ENCODE measurements at places on chromosomes 11 and 22.

DNA sequence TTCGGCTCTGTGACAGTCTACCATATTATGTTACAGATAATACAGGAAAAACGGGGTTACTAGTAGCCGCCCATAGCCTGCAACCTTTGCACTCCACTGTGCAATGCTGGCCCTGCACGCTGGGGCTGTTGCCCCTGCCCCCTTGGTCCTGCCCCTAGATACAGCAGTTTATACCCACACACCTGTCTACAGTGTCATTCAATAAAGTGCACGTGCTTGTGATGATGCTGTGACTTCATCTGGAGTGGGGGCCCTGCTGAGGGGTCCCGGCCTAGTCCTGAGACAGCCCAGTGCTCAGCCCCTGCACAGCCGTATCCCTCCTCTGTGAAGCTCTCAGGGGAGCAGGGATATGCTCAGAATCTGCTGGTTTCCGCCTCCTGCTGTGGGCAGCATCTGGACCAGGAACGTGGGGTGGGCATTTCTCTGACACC lies 1.2 kb downstream of the IFITM1 start:
- DNase-seq, result no peak

GRCh38 chr22:29030618-29031226 lies 30.9 kb downstream of the C22orf31 start:
- DNase-seq, result no peak

DNA sequence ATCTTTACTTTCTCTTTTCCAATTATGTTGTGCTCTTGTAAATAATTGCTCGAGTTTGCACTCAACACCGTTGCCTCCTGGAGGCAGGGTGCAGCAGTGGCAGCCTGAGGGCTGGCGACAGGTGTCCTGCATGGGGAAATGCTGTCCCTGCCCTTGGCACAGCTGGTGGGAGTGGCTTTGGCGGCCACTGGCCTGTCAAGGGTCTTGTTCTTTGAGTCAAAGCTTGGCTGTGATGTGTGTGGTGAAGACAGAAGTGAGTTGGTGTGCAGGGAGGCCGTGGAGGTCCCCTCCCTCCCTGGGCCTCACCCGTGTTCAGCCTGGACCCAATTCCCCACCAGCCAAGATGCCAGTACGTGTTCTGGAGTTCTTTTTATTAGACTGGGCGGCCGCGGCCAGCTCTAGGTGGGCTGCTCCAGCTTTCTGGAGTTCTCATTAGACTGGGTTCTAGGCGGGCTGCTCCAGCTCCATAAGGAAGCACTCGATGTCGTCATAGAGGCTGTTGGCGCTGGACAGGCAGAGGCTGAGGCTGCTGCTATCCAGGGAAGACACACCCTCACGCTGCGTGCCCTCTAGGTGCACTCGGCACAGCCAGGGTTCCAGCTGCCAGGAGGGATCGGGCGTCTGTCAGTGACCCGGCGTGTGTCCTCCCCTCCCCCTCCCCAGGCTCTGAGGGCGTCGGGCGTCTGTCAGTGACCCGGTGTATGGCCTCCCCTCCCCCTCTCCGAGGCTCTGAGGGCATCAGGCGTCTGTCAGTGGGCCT lies 3.4 kb downstream of the IRF7 start:
- peak; percentile 34 for DNase-seq

GRCh38 chr11:132035766-132036165 lies 665.4 kb downstream of the NTM start:
- DNase-seq, result no peak

DNA sequence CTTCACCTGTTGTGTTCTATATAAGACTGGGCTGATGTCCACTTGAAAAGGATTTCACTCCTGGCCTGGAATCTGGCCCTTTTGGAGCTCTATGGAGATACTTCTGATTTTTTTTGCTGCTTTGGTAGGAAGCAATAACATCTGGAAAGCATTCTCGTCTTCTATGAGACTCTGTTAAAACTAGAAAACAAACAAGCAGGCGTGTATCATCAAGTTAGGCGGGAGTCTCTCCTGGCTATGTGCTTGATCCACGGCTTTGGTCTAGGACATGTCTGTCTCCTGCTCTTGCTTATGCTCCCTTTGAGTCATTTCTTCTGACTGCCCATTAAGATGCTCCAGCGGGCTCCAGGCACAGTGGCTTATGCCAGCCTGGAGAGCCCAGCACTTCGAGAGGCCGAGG lies 121.4 kb upstream of the TTC12 start:
- no peak for DNase-seq

- DNase-seq, result no peak
Measured at GRCh38 chr11:40187295-40187694, 1272.2 kb downstream of the LRRC4C start.

DNA sequence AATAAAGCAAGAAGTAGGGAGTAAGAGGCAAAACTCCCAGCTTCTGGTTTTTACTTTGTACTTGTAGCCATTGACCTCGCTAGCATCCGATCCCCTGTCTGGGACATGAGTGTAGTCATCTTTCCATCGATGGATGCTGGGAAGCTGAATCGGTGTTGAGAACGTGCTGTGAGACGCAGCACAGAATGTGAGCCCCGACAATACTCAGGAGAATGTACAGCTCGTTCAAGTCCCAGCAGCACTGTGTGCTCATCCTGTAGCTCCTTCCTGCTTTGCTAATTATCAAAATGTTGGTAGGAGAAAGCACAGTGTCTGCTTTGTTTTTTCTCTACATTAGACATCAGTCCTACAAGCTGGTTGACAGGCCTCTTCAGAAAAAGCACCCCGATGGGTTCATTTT lies 56.6 kb downstream of the JAM3 start:
- no peak for DNase-seq

- no peak for DNase-seq
Measured at GRCh38 chr11:113684496-113684895, 21.6 kb downstream of the TMPRSS5 start.

- no peak for DNase-seq
Measured at GRCh38 chr11:19627566-19627965, 85.1 kb upstream of the NAV2 start.

GRCh38 chr11:46380340-46381047 lies 975 bp upstream of the MDK start:
- DNase-seq, result no peak

DNA sequence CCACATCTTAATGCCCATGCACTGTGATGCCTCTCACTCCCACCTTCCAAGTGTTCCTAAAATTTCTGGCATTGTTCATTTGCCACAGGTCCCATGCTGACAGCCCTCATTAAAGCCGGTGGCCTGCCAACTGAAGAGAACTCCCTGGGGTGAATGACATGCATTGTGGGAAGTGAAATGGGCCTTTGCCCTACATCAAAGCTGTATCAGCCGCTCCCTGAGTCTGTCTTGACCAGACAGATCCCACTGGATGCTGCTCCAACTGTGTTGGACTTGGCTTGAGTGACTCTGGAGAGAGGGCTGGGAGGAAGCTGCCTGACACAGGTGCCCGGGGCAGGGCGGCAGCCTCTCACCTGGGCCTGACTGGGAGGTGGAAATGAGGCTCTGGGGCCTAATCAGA lies 8.8 kb upstream of the SEC14L4 start:
- no peak for DNase-seq

DNA sequence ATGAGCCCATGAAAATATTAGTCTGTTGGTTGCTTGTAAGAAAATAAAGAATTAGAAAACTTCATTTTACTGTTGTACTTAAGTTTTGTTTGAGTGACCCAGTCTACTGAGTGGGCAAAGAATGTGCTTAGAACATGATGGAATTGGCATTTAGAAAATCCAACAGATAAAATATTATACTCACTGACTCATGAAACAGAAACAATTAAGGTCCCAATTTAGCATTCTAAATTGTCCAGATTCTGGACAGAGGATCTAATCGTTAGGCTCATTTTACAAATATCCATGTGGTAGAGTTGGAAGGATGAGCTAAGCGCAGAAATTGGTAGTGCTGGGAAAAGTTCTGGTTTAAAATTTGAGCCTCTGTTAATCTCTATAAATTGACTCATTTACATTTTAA lies 45.4 kb downstream of the METTL15 start:
- no peak for DNase-seq

- DNase-seq, result peak; percentile 33
Measured at GRCh38 chr11:10653946-10654810, 39.4 kb downstream of the IRAG1 start.

- DNase-seq, result no peak
Measured at GRCh38 chr11:33879375-33879774, 12.5 kb downstream of the LMO2 start.

DNA sequence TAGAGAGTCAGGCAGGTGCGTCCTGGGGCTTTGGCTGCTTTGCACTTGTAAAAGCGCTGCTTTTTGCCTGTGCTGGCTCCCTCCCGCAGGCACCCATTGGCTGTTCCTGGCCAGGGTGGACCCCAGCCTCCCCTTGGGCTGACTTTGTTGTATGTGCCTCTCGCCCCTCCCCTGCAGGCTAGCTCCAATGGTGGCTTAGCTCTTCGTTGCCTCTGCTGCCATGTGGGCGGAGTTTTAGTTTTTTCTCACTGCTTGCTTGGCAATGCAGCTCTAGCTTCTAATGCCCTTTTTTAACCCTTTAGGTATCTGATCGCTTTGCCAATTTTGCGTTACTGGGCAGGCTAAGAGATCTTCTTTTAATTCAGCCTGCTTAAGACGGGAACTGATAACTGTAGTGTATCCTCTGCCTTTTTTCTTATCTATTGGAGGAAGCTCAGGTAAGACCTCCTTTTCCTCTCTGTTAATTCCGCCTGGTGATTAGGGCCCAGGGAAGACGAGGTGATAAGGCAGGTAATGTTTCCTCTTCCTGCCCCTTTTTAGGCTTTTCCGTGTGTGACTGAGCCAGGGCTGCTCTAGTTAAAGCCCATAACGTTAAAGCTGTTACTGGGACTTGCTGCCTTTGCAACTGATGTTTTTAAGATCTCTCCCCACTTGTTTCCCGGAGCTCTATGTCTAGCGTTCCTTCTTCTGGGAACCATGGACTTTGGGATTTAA lies 11.7 kb upstream of the GLYATL1 start:
- no peak for DNase-seq

DNA sequence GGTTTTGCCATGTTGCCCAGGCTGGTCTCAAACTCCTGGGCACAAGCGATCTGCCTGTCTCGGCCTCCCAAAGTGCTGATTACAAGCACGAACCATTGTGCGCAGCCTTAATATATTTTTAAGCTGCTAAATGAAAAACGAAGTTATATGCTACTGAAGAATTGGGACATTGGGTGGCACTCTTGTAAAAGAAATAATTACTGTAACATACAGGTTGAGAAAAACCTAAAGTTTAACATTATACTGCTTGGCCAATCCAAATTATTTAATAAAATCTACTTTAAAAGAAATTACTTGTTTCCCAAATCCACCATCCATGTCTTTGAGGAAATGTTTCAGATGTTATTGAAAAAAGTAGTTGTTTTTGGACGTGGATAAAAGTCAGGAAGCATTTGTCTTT lies 37.9 kb upstream of the ARHGAP32 start:
- DNase-seq, result no peak

DNA sequence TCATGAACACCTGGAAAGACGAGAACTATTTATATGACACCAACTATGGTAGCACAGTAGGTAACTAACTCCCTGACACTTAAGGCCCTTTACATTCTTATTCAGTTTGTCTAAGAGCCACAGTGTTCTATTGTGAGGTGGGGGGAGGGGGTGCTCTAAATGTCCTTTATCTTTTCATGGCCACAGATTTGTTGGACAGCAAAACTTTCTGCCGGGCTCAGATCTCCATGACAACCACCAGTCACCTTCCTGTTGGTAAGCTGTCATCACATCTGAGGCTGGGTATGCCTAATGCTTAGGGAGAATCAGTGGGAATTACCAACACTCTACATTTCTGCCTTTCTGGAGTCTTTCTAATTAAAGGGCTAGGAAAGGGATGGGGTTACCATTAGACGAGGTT lies 30.7 kb downstream of the EHF start:
- DNase-seq, result no peak

DNA sequence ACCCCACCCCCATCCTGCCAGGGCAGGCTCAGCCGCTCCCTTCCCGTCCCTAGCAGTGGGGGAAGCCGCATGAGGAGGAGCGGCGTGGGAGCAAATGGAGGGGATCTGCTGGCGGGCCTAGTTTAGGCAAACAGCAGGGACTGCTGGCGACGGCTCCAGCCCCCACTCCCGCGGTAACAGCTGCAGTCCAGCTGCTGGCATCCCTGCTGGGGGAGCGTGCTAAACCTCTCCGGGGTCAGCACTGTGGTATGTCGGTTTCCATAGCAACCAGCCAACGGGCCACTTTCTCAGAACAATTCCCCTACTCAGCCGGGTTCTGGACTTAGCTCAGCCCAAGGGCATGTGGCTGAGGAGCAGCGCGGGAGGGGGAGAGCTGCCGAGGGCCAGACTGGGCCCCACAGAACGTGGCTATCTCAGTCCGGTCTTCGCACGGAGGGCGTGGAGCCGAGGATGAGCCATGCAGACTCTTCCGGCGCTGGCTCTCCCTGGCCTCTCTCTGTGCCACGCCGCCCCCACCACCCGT lies 98.8 kb downstream of the PKNOX2 start:
- peak; percentile 78 for DNase-seq

GRCh38 chr22:41752011-41752970 lies 48.2 kb upstream of the CCDC134 start:
- no peak for DNase-seq

GRCh38 chr11:5339771-5340322 lies 3.5 kb downstream of the OR51B5 start:
- DNase-seq, result no peak

DNA sequence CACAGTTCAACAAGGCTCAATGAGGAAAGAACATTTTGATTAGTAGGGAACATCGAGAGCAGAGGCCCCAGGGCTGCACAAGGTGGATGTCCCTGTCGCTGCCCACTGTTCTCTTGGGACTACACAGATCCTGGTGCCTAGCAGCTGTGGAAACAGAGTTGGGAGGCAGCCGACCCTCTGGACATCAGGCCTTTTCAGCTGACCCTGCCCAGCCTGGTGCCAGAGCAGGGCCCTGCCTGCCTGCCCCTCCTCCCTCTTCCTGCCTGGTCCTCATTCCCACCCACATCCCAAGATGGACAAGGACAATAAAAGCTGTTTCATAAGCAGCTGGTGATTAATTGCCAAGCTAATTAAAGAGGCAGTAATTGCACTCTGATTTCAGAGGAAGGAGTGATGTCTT lies 60.7 kb downstream of the NFAM1 start:
- peak; percentile 51 for DNase-seq

GRCh38 chr11:118068206-118068944 lies 8.5 kb upstream of the TMPRSS4 start:
- no peak for DNase-seq

DNA sequence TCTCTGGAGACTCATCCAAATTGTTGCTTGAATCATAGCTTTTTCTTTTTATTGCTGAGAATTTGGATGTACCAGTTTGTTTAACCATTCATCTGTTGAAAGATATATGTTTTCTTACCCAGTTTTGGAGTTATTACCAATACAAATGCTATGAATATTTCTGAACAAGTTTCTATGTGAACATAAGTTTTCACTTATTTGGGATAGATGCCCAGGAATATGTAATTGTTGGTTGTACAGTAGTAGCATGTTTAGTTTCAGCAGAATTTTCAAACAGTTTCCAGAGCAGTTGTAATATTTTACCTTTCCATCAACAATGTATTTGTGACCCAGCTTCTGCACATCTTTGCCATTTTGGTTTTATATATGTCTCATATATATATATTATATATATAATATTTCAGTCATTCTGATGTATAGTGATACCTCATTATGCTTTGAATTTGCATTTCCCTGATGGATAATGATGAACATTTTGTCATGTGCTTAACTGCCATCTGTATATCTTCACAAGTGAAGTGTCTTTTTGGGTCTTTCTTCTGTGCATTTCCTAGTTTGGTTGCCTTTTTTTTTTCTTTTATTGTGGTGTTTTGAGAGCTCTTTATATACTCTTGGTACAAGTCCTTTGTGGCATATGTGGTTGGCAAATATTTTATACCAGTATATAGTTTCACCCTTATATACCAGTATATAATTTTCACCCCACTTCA lies 118.8 kb downstream of the LUZP2 start:
- DNase-seq, result no peak

GRCh38 chr11:22778642-22779041 lies 51.0 kb downstream of the SVIP start:
- DNase-seq, result peak; percentile 41

All from NCI-H524 (cell line).